ENCODE measurements at places on chromosomes 12 and 14. TPM values are rescaled to one million over a fixed set of nuclear protein-coding genes. Genes with fewer than 3 reads are reported as not detected.

GRCh38 chr14:23633160-23633701, 2.9 kb upstream of the DHRS2 start:
- no peaks in the 10 kb centered on the region for H3K27me3 ChIP-seq
- no peak overlapping the region for H3K27ac ChIP-seq
- no peak for DNase-seq
- H3K36me3 ChIP-seq, result peaks cover 6% of the 10 kb centered on the region

DNA sequence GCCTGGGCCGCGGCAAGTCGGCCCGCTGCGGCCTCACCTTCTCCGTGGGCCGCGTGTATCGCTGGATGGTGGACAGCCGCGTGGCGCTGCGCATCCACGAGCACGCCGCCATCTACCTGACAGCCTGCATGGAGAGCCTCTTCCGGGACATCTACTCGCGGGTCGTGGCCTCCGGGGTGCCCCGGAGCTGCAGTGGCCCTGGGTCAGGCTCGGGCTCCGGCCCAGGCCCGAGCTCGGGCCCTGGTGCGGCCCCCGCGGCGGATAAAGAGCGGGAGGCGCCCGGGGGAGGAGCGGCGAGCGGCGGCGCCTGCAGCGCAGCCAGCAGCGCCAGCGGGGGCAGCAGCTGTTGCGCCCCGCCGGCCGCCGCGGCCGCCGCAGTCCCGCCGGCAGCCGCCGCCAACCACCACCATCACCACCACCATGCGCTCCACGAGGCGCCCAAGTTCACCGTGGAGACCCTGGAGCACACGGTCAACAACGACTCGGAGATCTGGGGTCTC, 226.2 kb upstream of the CRY1 start:
- no peak overlapping the region for H3K27ac ChIP-seq
- peaks cover 38% of the 10 kb centered on the region for H3K27me3 ChIP-seq
- no peaks in the 10 kb centered on the region for H3K36me3 ChIP-seq
- H3K4me3 ChIP-seq, result peak overlapping the region; percentile 77
- peaks cover 5% of the 10 kb centered on the region for H3K4me1 ChIP-seq

DNA sequence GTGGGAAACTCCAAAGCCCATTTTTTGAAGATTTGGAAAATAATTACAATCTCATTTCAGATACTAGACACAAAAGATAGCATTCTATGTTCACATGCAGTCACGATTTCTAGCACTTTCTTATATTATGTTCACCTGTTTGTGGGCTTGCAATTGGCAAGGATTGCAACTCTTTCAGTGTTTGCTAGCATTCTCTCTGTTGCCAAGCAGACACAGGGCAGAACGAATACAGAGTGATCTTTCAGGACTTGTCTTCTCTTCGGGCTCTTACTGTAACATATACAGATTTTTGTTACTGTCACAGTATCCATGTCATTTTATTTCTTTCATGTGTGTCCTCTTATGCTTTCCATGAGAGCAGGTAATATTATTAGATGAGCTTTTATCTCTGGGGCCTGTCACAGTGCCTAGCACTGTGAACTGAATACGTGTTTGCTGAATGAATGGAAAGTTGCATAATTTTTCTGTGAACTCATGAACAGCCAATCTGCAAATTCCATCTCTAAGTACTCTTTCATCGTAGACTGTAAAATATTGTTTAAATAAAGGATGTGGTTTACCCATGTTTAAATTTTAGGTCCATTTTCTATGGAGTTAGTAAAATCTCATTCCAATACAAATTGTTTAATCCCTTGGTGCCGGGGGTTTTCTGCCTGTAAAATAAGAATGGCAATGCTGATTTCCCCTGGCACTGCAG, 105.1 kb downstream of the BMP4 start:
- DNase-seq, result no peak
- no peaks in the 10 kb centered on the region for H3K36me3 ChIP-seq
- no peaks in the 10 kb centered on the region for H3K27me3 ChIP-seq
- peak overlapping the region; percentile 59 for H3K27ac ChIP-seq
- H3K4me1 ChIP-seq, result peaks cover 10% of the 10 kb centered on the region
- no peak overlapping the region for H3K4me3 ChIP-seq

DNA sequence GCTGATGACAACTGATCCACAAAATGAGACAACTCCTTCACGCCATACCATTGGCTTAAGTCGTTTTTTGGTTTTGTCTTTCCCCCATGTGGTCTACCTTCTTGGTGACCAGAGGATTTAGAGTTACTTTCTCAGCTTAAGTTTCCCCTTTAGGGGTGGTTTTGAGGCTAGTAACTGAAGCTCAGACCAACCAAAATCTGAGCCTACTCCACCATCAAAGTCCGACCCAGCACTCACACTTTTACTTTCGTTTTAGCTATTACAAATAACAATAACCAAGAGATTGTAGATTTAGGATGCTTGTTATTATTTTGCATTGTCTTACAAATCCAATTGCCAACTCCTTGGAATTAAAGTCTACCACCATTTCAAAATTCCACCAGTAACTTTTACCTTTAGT, 130.6 kb upstream of the MDM1 start:
- no peaks in the 10 kb centered on the region for H3K4me1 ChIP-seq
- H3K27me3 ChIP-seq, result no peaks in the 10 kb centered on the region
- H3K4me3 ChIP-seq, result no peak overlapping the region
- DNase-seq, result no peak

DNA sequence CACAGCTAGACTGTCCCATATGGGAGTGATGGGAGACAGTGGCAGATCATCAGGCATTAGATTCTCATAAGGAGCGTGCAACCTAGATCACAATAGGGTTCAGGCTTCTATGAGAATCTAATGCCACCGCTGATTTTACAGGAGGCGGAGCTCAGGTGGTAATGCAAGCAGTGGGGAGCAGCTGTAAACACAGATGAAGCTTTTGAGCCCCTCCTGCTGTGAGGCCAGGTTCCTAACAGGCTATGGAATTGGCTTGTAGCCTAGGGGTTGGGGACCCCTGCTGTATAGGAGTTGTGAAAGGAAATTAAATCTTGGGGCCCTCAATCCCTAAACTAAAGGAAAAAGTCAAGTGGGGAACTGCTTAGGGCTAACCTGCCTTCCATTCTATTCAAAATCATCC, 29.6 kb downstream of the ADIPOR2 start:
- no peak overlapping the region for H3K4me3 ChIP-seq
- peaks cover 11% of the 10 kb centered on the region for H3K36me3 ChIP-seq
- H3K27me3 ChIP-seq, result no peaks in the 10 kb centered on the region

DNA sequence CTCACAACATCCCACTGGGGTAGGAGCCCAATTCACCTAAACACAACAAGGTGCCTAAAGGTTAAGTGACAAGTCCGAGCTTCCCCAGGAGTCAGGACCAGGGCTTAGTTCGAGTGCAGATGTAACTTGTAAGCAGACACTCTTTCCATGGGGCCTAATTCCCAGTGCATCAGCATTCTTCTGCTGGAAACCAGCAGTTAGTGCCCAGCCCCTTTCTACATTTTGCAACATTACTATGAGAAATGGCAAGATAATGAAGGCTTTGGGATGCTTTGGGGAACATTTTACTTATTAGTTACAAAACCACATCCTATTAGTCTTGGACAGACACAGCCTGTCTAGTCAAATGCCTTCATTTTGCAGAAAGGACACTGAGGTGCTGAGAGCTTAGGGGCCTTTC, 179.8 kb downstream of the CALM1 start:
- DNase-seq, result no peak
- no peaks in the 10 kb centered on the region for H3K27me3 ChIP-seq
- H3K4me3 ChIP-seq, result no peak overlapping the region
- no peaks in the 10 kb centered on the region for H3K36me3 ChIP-seq
- H3K4me1 ChIP-seq, result no peaks in the 10 kb centered on the region

GRCh38 chr12:122867691-122868461, 28.0 kb downstream of the VPS37B start:
- peak overlapping the region; percentile 75 for H3K27ac ChIP-seq
- no peaks in the 10 kb centered on the region for H3K27me3 ChIP-seq
- H3K4me3 ChIP-seq, result peak overlapping the region; percentile 47
- H3K4me1 ChIP-seq, result peaks cover 31% of the 10 kb centered on the region
- peaks cover 73% of the 10 kb centered on the region for H3K36me3 ChIP-seq

DNA sequence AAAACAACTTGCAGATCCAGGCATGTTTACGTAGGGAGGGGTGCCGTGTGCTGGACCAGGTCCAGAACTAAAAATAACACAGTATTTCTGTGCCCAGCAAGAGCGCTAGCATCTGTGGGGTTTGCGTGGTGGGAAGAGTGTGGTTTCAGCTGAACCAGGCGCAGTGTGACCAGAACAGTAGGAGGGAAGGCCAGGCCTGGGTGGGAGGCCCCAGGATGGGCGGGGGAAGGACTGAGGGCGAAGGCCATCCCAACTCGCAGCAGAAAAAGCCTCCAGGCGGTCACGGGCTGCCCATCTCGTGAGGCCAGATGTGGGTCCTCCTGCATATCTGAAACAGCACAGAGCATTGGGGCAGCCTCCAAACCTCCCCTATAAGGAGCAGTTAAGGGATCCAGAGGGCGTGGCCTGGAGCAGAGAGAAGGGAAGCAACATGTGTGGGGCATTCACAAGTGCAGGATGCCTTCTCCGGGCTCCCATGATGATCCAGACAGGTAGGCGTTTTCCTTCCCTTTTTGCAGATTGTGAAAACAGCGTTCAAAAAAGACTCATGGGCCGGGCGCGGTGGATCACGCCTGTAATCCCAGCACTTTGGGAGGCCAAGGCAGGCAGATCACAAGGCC, 17.8 kb upstream of the CD9 start:
- H3K27me3 ChIP-seq, result no peaks in the 10 kb centered on the region
- H3K36me3 ChIP-seq, result peaks cover 6% of the 10 kb centered on the region
- H3K27ac ChIP-seq, result no peak overlapping the region
- peaks cover 19% of the 10 kb centered on the region for H3K4me1 ChIP-seq
- H3K4me3 ChIP-seq, result peak overlapping the region; percentile 36

DNA sequence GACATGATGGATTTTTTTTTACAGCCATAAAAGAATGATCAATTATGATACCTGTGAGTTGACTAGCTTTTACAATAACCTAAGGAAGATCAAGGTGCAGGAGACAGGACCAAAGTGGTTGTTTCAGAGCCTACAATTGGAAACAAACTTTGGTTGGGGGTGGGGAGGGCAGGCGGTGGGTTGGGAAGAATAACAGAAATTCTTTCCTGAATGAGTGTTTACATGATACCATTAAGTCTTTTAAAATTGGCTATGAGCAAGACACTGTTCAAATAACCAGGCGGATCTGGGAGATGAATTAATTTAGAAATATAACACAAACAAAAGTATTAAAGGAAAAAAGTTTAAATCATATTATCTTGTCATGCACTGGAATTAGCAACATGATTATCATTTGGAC, 7.2 kb downstream of the NFYB start:
- H3K4me3 ChIP-seq, result no peak overlapping the region
- no peak for DNase-seq
- H3K27me3 ChIP-seq, result no peaks in the 10 kb centered on the region
- H3K36me3 ChIP-seq, result peaks cover 54% of the 10 kb centered on the region

- H3K4me1 ChIP-seq, result peaks cover 36% of the 10 kb centered on the region
- peak overlapping the region; percentile 82 for H3K4me3 ChIP-seq
- peak; percentile 50 for DNase-seq
- no peaks in the 10 kb centered on the region for H3K27me3 ChIP-seq
- H3K27ac ChIP-seq, result peak overlapping the region; percentile 83
Measured at GRCh38 chr14:105093038-105093430, 27.8 kb upstream of the GPR132 start.

DNA sequence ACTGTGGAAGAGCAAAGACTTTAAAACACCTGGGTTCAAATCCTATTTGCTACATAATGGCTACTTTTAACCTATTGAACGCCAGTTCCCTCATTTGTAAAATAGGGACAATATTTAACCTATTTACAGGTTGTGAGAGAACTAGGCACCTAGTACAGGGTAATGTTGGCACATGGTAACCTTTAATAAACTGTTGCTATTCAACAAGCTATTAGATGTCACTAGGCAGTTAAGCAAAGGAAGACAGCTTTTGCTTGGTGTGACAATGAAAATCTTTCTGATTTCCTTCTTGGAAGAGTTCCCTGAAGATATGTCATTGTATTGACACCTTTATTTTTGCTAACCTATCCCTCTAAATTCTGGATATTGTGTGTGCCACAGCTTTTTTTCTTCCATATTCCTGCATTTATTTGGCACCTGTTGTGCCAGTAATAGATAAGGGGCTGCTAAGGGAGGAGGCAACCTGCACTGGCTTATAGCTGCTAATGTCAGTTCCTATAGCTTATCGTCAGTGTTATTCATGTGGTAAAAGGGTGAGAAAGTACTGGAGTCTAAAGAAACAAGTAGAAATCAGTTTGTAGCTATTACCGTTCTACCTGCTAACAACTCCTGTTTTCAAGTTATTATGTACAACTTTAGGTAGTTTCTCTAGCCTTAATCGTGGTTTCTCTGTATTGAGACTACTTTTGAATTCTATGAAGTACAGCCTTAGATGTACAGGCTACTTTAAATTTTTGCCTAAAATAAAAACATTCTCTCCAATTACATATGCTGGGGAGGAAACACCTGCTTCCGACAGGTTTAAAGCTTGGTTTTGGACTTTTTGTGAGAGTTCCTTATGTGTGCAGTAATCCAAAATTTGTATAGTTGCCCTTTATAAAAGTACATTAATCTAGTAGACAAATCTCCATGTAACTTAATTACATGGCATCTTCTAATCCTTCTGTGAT, 24.3 kb downstream of the HIF1A start:
- no peak for DNase-seq
- H3K4me1 ChIP-seq, result peaks cover 14% of the 10 kb centered on the region
- peaks cover 31% of the 10 kb centered on the region for H3K36me3 ChIP-seq

DNA sequence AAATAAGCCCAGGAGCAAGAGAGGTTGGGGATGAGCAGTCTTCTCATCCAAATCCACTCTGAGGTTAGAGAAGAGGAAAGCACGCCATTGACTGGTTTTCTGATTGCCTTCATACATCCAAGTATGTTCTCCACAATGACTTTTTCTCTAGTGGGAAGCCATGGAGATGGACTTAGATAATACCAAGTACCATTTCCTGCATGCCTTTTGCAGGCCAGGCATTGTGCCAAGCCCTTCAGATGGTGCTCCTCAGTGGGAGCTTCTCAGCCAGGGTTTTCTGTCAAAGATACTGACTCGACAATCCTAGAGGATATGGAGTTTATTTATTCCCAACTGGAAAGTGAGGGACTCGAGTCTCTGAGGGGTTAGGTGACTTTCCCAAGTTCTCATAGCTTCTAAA, 218.0 kb downstream of the ZFP36L1 start:
- no peak overlapping the region for H3K27ac ChIP-seq
- no peak for DNase-seq
- H3K36me3 ChIP-seq, result peaks cover 6% of the 10 kb centered on the region
- H3K27me3 ChIP-seq, result no peaks in the 10 kb centered on the region

HAL gene
- total RNA-seq, result 1.1 TPM

SLCO1C1 gene
- total RNA-seq, result not detected

PIWIL1 gene
- not detected for total RNA-seq

SEC23A gene
- 82.4 TPM for total RNA-seq

HVCN1 gene
- total RNA-seq, result not detected
